ENCODE measurements at places on chromosomes 4 and X. TPM values are rescaled to one million over a fixed set of nuclear protein-coding genes. Genes with fewer than 3 reads are reported as not detected.

- H3K4me3 ChIP-seq, result no peak overlapping the region
- H3K27ac ChIP-seq, result no peak overlapping the region
- H3K27me3 ChIP-seq, result no peaks in the 10 kb centered on the region
- H3K36me3 ChIP-seq, result no peaks in the 10 kb centered on the region
Observed at GRCh38 chr4:146124023-146124680, 51.4 kb upstream of the LSM6 start.

- peak overlapping the region; percentile 82 for H3K27ac ChIP-seq
- DNase-seq, result no peak
- no peaks in the 10 kb centered on the region for H3K27me3 ChIP-seq
- H3K4me1 ChIP-seq, result peaks cover 24% of the 10 kb centered on the region
- H3K36me3 ChIP-seq, result no peaks in the 10 kb centered on the region
Observed at GRCh38 chr4:174157106-174157607, 126.3 kb downstream of the FBXO8 start.

The F9 gene
- total RNA-seq, result not detected

DNA sequence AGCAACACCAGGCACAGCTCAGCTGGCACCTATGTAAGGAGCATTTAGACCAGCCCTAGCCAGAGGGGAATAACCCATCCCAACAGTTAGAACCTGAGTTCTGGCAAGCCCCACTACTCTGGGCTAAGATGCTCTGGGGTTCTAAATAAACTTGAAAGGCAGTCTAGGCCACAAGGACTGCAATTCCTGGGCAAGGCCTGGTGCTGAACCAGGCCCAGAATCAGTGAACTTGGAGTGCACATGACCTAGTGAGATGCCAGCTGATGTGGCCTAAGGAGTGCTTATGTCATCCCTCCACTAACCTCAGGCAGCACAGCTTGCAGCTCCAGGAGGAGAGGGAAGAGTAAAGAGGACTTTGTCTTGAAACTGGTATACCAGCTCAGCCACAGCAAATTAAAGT is 7.6 kb upstream of the PRRG3 start:
- H3K27me3 ChIP-seq, result peaks cover 4% of the 10 kb centered on the region
- H3K4me1 ChIP-seq, result no peaks in the 10 kb centered on the region
- no peak for DNase-seq
- H3K4me3 ChIP-seq, result no peak overlapping the region
- H3K27ac ChIP-seq, result no peak overlapping the region

The ARFIP1 gene
- total RNA-seq, result 23.3 TPM

- H3K36me3 ChIP-seq, result no peaks in the 10 kb centered on the region
- DNase-seq, result no peak
- no peak overlapping the region for H3K4me3 ChIP-seq
- H3K4me1 ChIP-seq, result no peaks in the 10 kb centered on the region
Observed at GRCh38 chr4:154084864-154085263, 296.0 kb upstream of the SFRP2 start.

The GUCY1A1 gene
- 168 TPM for total RNA-seq

- H3K36me3 ChIP-seq, result no peaks in the 10 kb centered on the region
- H3K4me1 ChIP-seq, result no peaks in the 10 kb centered on the region
- no peak overlapping the region for H3K27ac ChIP-seq
- H3K4me3 ChIP-seq, result no peak overlapping the region
- no peak for DNase-seq
- H3K27me3 ChIP-seq, result no peaks in the 10 kb centered on the region
Observed at GRCh38 chr4:105227054-105227453, 80.4 kb downstream of the TET2 start.

The EREG gene
- 0.71 TPM for total RNA-seq

GRCh38 chr4:143390764-143391163 is 54.1 kb downstream of the GAB1 start:
- H3K4me3 ChIP-seq, result no peak overlapping the region
- no peak for DNase-seq
- no peaks in the 10 kb centered on the region for H3K36me3 ChIP-seq
- H3K4me1 ChIP-seq, result peaks cover 83% of the 10 kb centered on the region

DNA sequence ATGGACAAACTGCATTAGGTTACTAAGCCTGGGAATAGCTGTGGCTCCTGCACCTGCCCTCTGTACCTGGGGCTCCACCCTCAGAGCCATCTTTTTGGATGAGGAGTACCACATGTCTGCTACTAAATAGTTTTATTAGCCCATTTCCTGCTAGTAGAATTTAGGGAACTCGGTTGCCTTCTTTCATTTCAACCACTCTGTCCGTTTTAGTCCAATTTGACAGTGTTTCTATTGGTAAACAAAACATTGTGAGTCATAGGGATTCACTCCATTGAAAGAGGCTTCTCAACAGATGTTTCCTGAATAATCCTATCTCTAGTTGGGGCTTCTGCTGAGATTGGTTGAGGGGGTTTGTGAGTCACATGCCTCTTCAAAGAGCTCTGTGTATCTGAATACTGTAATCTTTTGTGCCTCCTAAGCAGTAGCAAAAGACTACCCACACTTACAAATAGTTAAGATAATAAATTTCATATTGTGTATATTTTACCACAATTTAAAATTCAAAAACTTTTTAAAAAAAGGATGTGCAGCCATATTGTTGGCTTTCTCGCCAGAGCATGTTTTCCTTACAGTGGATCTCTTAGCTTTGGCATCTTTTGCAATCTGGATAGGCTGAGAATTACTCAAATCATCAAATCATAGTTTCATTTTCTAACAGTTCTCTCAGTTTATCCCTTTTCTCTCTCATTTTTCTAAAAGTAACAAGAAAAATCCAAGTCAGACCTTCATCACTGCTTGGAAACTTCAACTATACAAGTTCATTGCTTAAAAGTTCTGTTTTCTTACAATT is 9.9 kb downstream of the FAM200B start:
- H3K36me3 ChIP-seq, result peaks cover 23% of the 10 kb centered on the region
- H3K4me3 ChIP-seq, result no peak overlapping the region
- H3K4me1 ChIP-seq, result no peaks in the 10 kb centered on the region
- no peaks in the 10 kb centered on the region for H3K27me3 ChIP-seq

GRCh38 chrX:148133105-148133725 is 152.1 kb downstream of the FMR1NB start:
- H3K4me3 ChIP-seq, result no peak overlapping the region
- no peaks in the 10 kb centered on the region for H3K27me3 ChIP-seq
- H3K36me3 ChIP-seq, result no peaks in the 10 kb centered on the region
- H3K4me1 ChIP-seq, result no peaks in the 10 kb centered on the region

GRCh38 chr4:147477439-147477838 is 3.5 kb upstream of the EDNRA start:
- H3K4me3 ChIP-seq, result no peak overlapping the region
- H3K36me3 ChIP-seq, result no peaks in the 10 kb centered on the region
- H3K4me1 ChIP-seq, result no peaks in the 10 kb centered on the region
- H3K27ac ChIP-seq, result no peak overlapping the region

All from sigmoid colon (tissue), 7 donors.